ENCODE measurements at places on chromosomes 13 and 19.

DNA sequence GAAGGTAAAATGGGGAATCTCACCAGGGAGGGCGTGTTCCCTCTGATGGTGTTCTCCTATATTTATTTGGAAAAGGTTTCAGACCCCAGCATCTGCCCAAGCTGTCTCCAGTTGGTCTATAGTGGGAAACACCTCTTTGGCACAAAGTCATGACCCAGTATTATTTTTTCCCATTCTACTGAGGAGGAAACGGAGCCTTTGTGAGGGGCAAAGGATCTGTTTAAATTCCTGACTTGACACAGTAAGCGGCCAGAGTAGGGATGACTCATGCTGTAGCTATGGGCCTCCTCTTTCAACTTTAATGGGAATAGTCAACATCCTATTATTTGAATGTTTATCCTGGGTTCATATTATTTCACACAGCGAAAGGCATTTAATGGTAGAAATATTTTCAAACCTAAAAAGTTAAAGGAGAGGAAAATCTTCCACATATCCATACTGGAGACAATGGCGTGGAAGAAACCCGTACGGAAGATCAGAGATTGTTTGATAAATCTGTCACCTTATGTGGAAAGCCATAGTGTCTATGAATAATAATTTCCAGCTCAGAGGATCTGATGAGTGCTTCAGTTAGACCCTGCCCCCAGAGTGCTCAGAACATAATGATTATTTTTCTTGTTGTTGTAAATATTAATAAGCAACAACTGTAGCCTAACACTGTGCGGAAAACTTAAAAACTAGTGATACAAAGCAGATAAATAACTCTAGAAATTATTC is 126.0 kb downstream of the FOXO1 start:
- no peak for DNase-seq

GRCh38 chr13:39503048-39503447 is 99.9 kb downstream of the LHFPL6 start:
- no peak for DNase-seq

DNA sequence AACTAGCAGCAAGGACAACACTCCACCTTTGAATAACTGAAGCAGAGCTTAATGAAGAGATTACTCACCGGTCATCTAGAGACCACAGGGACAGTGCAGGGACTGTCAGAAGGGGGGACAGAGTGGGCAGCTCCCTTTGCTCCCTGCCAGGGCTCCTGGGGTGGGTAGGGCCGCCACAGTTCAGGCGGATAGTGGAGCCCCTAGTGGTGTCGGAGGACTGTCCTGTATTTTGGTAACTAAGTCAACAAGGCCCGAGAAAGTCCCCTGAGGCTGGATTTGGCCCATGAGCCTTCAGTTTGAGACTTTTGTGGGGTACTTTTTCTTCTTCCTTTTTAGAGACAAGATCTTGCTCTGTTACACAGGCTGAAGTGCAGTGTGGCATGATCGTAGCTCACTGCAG is 44.6 kb downstream of the GJA3 start:
- DNase-seq = no peak

DNA sequence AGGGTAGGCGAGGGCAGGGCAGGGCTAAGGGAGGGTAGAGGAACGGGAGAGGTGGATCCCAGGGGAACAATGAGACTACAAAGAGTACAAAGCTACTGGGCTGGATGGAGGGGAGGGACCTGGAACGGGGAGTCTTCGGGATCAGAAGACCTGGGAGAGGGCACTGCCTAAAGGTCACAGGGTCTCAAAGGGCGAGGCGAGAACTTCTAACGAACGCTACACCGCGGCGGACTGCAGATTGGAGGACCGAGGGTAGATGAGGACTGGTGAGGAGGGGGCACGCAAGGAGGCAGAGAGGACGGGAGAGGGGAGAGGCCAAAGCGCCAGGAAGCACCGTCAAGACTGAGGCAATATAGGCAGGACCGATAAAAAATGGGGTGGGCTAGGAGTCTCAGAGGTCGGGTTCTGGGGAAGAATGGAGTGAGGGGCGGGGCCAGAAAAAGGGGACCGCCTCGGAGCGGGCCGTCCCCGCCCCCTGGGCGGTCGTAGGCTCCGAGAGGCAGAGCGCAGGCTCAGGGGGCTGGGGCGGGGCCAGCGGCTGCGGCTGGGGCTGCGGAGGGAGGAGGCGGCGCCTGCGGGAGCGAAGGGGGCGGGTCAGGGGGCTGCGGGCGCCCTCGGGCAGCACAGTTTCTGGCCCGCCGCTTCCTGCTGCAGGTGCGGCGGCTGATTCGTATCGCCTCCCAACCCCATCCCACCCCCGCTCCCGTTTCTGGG is 1.3 kb upstream of the KCNC3 start:
- DNase-seq = peak; percentile 95

- no peak for DNase-seq
These were observed 2.3 kb downstream of the MAP3K10 start for GRCh38 chr19:40193587-40193849.

GRCh38 chr19:18653853-18654252 is 17.0 kb downstream of the KLHL26 start:
- no peak for DNase-seq

DNA sequence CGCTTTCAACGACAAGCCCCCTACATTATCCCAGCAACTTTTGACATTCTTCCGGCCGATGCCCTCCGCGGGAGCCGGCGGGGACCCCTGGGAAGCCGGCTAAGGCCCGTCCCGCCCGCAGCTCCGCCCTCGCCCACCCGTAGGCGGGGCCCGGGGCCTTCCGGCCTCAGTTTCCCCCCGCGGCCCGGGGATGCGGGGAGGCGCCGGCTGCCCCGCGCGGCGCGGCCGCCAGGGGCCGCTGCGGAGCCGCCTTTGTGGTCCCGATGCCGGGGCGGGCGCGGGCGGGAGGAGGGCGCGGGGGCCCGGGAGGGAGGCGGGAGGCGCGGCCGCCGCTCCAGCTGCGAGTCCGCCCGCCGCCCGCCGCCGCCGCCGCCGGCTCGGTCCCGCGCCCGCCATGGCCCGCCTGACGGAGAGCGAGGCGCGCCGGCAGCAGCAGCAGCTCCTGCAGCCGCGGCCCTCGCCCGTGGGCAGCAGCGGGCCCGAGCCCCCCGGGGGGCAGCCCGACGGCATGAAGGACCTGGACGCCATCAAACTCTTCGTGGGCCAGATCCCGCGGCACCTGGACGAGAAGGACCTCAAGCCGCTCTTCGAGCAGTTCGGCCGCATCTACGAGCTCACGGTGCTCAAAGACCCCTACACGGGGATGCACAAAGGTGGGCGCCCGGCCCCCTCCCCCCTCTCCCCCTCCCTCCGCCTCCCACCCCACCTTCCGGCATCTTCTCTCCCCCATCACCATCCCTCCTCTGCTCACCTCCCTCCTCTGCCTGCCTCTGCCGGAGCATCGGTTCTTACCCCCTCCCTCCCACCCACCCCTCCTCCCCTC is at the start of gene CELF5:
TSS of gene CELF5 (plus strand) at position 316 of the 823 bp plus-strand sequence. CDS start at position 395, 79 bp downstream.
- DNase-seq = peak; percentile 27

- peak; percentile 8 for DNase-seq
These were observed 156.4 kb upstream of the FREM2 start for GRCh38 chr13:38530492-38530891.

DNA sequence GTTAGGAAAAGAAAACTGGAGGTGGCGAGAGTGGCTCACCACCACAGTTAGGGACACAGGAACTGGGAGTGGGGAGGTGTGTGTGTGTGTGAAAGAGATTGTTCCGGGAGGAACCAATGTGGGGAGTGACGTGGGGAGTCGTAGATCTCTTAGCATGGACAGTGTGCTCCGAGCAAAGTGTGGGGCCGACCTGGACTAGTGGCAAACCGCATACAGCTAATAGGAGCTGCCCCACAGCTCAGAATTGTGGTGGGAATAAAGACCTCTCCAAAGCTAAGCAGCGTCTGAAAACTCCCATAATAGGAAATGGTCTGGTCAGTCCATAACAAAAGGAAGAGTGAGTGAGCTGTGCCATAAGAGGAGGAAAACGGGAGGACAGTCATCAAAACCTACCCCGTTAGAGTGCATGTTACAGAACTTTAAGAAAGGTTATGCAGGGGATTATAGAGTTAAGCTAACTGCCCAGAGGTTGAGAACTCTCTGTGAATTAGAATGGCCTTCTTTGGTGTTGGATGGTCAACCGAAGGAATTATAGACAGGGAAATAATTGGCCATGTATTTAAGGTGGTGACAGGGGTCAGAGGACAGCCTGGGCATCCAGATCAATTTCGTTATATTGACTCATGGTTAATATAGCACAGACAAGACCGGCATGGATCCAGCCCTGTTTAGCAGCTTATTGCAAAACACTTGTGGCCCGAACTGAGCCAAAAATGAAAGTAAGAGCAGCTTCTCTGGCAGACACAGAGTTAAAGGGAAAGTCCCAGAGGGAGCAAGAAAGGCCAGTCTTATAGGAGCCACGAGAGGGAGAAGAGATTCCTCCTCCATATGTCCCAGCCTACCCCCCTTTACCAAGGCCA is 8.9 kb upstream of the SLC15A1 start:
- DNase-seq = peak; percentile 59

- DNase-seq = no peak
These were observed 559 bp downstream of the POLR2E start for GRCh38 chr19:1094655-1094977.

GRCh38 chr19:18669524-18669817 is 14.0 kb upstream of the CRTC1 start:
- DNase-seq = no peak

DNA sequence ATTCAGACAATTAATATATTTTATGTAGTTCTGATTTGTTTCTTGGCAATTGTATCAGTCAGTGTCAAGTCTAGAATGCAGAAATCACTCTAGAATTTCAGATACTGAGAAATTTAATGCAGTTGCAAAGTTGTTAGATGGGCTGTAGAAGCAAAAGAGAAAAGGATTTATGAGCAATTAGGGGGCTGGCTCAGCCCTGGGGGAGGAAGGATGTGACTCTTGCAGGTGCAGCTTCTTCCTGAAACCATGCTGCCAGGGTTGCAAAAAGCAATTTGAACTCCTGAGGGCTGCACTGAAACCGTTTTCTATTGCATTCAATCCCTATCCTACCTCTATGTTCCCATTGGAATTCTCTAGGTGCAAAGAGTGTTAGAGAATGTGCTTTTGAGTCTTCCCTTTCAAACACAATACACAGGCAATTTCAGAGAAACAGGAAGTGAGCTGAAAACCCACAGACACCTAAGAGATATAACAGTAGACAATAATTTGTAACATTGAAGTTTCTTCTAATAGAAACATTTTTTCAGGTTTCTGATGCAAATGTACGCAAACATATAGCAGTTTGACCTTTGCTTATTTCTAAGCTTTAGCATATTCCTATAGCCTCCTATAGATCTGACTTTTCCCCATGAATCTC is 814.7 kb upstream of the ATXN8OS start:
- DNase-seq = peak; percentile 32

GRCh38 chr19:1252821-1253513 is 4.6 kb downstream of the MIDN start:
- DNase-seq = peak; percentile 80

- DNase-seq = no peak
These were observed 17.7 kb upstream of the SERPINE3 start for GRCh38 chr13:51321836-51322235.

- DNase-seq = no peak
These were observed 19.3 kb upstream of the TCF3 start for GRCh38 chr19:1671716-1672037.

DNA sequence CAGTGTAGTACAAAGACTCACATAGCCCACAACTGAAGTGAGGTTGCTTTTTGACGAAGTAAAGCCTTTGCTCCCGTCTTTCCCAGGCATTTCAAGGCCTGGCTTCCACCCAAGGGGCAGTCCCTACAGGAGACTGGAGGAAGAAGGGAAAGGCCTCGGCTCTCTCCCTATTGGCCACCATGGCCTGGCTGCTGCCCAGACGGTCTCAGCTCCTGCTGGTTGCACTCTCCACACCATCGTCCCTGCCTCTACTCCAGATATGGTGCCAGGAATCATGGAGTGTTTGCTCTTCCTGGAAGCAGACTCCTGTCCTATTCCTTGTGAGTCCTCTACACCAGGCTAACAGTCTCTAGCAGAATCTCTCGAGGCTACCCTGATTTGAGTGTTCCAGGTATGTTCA is 124.1 kb upstream of the UQCRFS1 start:
- DNase-seq = no peak

- no peak for DNase-seq
These were observed 9.0 kb downstream of the LMO7 start for GRCh38 chr13:75645141-75645540.

GRCh38 chr19:49808711-49809159 is 4.4 kb downstream of the FUZ start:
- DNase-seq = peak; percentile 87

- no peak for DNase-seq
These were observed 105.2 kb downstream of the SLITRK6 start for GRCh38 chr13:85693889-85694511.

DNA sequence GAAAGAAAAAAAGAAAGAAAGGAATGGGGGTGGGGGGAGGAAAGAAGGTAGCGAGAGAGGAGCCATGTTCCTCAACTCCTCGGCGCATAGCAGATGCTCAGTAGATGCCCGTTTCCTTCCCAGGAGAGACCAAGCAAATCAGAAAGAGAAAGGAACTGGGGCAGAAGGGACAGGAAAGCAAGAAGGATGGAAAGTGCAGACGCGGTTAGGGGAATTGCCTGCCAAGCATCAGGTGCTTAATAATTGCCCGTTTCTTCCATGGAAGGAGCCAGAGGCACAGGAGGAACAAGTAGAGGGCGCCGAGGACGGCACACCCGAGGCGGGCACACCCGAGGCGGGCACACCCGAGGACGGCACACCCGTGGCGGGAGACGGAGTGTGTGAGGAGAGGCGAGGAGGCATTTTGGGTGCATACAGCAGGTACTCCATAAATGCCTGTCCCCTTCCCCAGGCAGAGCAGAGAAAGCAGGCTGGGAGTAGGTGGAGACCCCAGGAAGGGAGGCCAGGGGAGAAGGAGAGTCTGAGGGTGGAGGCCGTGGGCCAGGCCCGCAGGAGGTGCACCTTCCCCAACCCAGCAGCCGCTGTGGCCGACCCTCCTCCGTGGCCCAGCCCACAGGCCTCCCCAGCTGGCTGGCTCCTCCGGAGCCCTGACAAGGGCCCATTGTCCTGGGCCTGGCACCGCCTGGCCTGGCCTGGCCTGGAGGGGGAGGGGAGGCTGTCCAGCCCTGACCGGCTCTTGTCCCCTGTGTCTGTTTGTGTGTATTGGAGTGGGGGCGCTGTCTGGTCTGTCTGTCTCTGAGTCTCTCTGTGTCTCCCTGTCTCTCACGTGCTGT is 14.6 kb downstream of the JOSD2 start:
- no peak for DNase-seq

DNA sequence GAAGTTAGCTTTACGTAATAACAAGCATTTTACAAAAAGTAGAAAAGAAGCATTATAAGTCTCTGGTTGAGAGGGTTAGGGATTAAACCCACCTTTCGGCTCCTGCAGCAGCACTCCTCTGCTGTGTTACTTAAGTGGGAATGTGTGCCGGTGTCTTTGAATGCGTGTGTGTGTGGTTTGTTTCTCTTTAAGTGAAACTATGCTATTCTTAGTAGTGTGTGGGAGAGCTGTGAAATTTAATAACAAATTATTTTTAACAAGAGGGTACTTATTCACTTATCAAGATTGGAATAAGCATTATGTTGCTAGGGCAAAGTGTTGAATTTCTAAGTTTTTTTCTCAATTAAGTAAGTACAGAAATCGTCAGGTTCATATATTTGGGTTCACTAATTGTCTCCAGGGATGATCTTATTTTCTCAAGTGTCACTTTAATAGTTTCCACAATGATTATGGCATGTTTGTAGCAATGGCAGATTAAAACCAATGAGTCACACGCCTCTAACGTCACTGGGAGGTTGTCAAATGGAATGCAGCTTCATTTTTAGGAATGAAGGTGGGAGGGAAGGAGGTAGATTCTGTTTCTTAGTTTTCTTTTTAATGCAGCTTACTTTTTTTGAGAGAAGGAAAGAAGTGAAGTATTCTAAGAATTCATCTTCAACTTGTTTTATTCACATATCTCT is 151.3 kb downstream of the LMO7 start:
- no peak for DNase-seq

- DNase-seq = no peak
These were observed 1198.5 kb downstream of the EFNB2 start for GRCh38 chr13:105336706-105337576.

- no peak for DNase-seq
These were observed 95.9 kb downstream of the AKAP11 start for GRCh38 chr13:42367831-42368230.

Measured in GM12865 (cell line).